ENCODE measurements at places on chromosomes 13 and 19.

DNA sequence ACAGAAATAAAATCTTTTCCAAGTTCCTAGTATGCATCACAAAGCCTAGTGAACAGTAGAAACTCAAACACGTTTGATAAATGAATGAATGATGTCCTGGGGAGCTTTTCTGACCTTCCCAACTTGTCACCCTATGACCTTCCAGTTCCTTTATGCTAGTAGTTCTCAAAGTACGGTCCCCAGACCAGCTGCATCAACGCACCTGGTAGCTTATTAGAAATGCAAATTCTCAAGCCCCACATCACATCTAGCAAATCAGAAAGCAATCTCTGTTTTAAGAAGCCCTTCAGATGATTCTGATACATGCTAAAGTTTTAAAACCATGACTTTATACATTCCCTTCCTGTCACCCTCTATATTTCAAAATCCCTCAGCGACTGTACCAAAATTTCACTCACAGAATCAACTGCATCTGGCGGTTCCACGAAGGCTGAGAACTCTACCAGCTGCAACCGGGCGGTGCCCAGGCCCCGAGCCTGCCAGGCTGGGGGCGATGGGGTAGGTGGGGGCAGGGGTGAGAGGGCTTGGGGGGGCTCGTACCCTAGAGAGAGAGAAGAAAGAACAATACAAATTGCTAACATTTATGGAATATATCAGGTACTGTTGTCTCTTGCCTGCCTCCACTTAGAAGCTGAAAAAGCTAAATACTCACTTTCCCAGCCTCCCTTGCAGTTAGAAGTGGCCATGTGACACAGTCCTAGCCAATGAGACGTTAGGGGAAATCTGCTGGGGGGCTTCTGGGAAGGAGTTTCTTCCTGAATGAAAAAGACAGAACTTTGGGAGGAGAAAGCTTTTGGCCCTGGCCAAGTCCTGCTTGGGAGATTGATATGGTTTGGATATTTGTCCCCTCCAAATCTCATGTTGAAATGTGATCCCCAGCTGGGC is 13.3 kb downstream of the CD37 start:
- no peak for DNase-seq

- DNase-seq = no peak
These were observed 536 bp downstream of the UBA2 start for GRCh38 chr19:34428549-34429285.

GRCh38 chr13:109883181-109884180 is 97.1 kb upstream of the IRS2 start:
- no peak for DNase-seq

DNA sequence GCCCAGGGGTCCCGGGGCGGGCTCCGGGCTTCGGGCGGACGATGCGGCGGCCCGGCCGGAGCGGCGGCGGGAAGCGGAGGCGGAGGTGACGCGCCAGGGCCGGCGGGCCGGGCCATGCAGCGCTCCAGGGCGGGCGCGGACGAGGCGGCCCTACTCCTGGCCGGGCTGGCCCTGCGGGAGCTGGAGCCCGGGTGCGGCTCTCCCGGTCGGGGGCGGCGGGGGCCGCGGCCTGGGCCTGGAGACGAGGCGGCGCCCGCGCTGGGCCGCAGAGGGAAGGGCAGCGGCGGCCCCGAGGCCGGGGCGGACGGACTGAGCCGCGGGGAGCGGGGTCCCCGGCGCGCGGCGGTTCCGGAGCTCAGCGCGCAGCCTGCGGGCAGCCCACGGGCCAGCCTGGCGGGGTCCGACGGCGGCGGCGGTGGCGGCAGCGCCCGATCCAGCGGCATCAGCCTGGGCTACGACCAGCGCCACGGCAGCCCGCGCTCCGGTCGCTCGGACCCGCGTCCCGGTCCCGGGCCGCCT is 362 bp downstream of the WTIP start:
- DNase-seq = no peak

GRCh38 chr19:1520203-1520780 is 3.6 kb upstream of the PLK5 start:
- no peak for DNase-seq

- DNase-seq = no peak
These were observed 115.0 kb upstream of the SLC7A1 start for GRCh38 chr13:29710511-29710910.

DNA sequence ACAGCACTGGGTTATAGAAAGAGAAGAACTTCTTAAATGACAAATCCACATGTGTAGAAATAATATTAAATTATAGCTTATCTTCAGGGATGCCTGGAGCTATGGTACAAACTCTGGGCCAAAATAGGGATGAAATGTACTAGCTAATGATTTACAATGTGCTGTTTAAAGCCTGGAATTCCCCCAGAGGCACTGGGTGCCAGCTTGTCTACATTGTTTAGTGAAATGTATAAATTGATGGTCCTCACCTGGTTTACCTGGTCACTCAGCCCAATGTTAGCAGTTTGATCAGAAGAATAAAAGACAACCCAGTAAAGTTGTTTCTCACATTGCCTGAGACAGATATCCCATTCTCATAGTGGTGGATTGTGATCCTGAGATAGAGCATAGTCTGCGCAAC is 597.2 kb downstream of the DIAPH3 start:
- DNase-seq = no peak

DNA sequence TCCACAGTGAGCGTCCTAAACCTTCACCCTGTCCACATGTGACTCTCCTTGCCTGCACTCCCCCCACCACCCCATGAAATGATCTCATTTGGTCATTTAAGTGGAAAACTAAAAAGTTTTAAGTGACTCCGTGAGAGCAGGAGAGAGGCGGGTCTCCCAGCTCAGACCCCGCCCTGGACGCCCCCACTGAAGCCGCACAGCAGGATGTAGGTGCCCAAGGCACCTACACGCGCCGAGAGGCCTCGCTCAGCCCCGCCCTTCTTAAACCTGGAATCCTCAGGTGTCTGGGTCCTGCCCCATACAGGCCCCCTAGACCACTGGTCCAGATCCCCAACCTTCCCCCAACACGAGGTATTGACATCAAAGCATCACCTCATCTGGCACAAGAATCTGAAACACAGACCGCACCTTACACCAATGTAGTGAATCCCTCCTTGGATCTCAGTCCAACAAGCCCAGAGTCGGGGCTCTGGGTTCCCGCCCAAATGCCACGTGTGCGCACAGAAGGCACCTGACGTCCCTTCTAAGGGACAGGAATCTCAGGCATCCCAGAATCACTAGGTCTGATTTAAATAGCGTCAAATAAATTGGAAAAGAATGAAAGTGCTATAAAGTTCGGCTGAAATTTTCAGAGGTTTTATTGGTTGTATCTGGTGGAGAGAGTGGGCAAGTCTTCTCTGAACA is 3.5 kb downstream of the IGFL1 start:
- DNase-seq = no peak

Data from D721Med (cell line).